ENCODE measurements at places on chromosomes 3 and 15.

DNA sequence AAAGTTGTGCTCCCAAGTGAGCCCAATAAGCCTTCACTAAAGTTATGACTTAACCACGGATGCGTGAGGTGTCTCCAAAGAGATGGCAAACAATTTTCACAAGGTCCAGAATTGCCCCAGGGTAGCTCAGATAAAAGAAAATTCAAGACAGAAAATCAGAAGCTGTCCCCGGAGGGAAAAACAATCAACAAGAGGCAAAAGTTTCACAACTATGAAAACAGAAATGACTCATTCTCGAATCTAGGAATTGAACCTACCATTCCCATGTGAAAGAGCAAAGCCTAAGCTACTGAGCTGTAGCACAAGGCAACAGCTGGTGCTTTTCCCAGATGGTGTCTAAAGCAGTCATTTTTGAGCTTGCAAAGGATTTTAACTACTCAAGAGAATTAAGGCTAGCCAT is 33.5 kb upstream of the MKRN3 start:
- no peak for DNase-seq

DNA sequence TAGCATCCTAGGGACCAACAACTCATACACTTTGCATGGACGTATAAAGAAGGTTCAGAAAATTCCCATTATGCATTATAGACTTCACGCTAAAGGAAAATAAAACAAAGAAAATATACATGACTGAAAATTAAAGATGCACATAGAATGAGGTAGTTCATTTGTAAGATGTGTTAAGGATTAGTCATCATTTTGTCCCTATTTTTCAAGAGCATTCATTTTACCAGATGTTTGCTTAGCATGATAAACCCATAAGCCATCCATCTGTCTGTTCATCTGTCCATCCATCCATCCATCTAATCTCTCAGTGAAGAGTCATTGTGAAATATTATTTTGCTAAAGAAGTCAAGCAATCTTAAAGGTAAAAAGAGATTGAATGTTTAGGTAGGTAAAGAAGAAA is 80.3 kb downstream of the TFG start:
- no peak for DNase-seq

DNA sequence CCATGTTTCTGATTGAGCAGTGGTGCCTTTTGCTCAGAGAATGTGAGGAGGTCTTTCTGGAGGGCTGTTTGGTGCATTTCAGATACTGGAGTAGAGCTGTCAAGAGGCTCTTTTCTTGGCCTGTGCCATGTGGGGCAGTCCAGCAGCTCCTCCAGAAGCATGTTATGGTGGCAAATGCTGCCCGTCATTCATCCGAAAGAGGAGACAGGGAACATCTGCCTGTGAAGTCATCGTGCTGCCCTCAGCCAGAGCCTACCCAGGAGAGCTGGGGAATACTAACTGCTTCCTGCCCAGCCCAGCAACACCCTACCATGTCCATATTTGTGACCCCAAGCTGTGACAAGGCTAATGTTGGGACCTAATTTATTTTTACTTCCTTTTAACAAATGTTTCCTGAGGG is 82.2 kb upstream of the SLC6A6 start:
- DNase-seq = no peak

- DNase-seq = no peak
Measured at GRCh38 chr3:167851171-167851570, 115.7 kb downstream of the SERPINI1 start.

- DNase-seq = peak; percentile 60
Measured at GRCh38 chr3:9916734-9917680, at the start of gene IL17RC. IL17RC (plus strand) TSS chr3:9917098; CDS start chr3:9917316, 218 bp downstream.

DNA sequence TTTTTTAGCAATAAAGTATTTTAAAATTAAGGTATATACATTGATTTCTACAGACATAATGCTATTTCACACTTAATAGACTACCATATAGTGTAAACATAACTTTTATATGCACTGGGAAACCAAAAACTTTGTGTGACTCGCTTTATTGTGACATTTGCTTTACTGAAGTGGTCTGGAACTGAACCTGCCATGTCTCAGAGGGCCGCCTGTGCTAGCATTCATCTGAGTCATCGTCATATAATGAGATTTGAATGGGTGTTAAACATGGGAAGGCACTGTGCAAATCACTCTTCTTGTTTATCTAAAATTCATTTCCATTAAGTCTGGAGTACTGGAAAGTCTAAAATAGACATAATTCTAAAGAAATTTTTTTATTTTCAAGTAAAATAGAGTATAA is 12.9 kb downstream of the EIF2AK4 start:
- no peak for DNase-seq

- no peak for DNase-seq
Measured at GRCh38 chr15:76116138-76116885, 56.5 kb downstream of the TMEM266 start.

DNA sequence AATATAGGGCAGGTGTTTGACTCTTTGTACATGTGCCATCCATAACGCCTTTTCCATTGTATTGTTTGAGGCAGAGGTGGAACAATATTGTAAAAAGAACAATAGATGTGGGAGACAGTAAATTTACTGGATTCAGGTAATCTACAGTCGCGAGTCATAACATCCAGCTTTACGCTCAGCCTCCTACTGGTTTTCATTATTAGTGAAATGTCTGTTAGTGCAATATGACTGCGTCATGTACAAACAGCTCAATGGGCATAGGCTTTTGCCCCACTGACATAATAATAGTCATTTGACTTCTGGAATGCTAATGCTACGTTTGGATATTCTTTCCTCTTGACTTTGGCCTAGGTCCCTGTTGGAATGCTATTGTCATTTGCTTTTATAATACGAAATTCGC is 9.5 kb downstream of the CACNA2D3 start:
- no peak for DNase-seq

- DNase-seq = no peak
Measured at GRCh38 chr3:133747907-133748639, 1.9 kb downstream of the TF start.

GRCh38 chr3:127079211-127079610 is 96.3 kb downstream of the PLXNA1 start:
- DNase-seq = no peak

DNA sequence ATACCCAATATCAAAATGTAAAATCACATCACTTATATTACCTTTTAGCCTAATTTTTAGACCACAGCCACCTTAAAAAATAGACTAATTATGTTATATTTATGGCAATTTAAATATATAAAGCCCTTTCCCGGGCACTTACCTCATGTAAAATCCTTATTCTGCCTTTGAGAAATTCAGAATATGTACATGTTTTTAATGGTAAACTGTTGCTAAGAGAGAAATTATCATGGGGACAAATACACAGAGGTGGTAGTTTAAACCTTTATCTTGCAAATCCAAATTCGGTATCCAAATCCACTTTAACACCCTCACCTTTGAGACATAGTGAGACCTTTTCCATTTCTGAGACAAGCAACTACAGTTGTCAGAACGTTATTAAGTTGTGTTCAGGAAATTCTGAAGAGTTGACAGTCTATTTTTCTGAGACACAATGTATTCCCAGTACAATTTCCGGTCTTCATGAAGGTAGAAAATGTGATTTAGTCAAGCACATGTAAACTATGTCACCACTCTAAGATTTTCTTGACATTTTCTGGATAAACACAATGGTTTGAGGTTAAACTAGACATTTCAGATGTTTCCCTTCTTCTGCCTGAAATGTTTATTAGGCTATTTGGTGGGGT is 10.6 kb upstream of the VGLL3 start:
- no peak for DNase-seq

All from stimulated activated CD4-positive, alpha-beta T cell treated with anti-CD3 and anti-CD28 coated beads, Interleukin-15, amount 100 ng/mL, for 24 hours (primary cell).